ENCODE measurements at places on chromosomes 7 and 10.

GRCh38 chr10:58830697-58831096 lies 318.0 kb downstream of the BICC1 start:
- no peak for DNase-seq

GRCh38 chr7:113491305-113491704 lies 373.0 kb upstream of the SMIM30 start:
- no peak for DNase-seq

DNA sequence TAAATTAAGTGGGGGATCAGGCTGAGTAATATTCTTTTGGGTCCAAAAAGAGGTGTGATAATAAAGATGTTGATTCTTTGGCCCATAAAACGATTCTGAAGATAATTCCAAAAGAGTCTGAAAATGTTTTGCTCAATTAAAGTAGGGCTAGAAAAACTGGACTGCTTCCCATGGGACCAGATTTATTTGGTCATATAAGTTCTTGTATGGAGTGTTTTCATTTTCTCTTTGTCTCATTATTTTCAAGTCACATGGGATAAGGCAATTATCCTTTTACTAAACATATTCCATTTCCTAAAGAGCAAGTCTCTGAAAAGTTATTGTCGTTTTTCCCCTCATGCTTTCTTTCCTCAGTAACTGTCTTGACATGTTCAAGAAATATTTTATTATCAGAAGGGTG lies 41.5 kb downstream of the CDK6 start:
- DNase-seq: no peak

DNA sequence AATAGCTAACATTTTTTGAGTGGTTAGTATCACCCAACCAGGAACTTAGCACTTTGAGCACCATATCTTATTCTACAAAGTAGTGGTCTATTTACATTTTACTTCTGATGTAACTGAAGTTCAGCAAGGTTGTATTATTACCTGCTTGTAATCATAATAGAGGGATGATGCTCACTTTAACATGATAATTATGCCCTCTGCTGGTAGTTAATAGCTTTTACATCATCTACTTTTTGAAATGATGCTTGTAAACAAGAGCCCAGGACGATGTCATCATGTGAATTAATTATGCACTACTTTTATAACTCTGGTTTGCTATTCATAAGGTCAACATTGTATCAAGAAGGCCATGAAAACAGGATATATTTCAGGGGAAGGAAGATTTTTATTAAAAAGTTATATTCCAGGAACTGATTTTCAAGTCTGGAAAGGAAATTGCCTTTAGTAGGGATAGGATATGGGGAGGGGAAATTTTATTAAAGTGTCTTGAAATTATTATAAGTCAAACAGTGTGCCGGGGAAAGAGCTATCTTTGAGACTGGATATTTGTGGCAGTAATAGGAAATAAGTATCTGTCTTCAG lies 80.3 kb upstream of the SCIN start:
- DNase-seq: no peak

DNA sequence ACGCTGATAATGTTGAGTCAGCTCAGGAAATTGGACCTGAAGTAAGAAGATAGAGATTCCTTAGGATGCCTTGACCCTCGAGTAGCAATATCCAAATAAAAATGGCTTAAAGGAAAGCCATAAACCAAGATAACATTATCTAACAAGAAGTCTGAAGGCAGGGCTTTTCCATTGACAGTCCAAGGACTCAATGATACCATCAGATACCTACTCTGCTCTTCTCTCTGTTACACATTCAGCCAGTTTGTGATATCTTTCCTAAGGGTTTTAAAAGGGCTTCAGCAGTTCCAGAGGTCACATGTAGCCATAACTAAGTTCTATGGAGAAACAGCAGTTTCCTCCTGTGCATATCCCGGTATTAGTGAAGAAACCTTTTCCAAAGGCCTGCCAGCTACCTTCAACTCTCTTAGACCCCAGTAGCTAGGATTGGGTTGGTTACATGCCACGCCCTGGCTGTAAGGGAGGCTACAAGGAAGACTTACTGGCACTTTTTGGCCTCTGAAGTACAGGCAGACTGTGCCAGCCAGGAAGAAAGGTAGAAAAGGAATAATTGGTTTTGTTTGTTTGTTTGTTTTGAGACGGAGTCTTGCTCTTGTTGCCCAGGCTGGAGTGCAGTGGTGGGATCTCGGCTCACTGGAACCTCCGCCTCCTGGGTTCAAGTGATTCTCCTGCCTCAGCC lies 10.6 kb downstream of the SHLD2 start:
- no peak for DNase-seq

DNA sequence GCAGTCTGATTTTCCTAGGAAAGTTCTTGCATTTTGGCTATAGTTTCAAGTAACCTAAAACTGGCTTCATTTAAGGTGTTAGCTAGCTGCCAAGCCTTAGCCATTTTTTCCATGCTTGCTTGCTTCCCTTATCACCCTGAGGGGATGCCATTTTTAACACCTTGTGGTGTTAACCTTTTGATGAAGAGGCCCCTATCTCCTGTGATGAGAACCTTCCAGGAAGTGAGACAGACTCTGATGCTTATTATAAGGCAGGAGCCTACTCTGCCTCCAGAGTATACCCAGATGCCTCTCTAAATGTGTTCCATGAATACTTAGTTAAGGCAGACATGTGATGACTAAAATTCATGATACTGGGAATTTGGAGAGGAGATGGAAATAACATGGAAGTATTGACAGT lies 4.9 kb upstream of the VWA2 start:
- no peak for DNase-seq

DNA sequence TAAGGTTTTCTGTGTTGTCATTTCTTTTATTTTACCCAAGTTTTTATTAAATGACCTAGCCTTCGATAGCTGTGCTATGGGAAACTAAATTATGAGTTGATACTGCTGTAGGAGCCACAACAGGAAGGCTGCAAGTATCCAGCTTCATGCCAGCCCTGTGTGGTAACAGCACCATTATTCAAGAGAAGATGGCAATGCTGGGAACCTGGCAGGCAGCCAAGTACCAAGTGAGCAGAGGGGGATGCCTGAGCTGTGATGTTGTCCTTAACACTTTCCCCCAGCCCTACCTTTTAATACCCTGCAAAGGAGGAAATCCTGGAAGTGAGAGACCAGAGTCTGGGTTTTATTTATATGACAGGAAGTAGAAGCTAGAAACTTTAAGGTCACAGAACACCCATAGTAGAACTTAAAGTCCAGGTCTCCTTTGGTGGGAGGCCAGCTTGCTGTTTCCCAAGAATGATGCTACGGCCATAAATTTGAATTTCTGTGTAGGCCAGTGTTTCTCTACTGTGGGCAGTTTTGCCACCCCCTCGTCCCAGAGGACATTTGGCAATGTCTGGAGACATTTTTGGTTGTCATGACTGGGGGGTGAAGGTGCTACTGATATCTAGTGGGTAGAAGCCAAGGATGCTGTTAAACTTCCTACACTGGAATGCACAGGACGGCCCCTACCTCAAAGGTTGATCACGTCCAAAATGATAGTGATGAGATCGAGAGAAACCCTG lies 9.2 kb upstream of the ATXN7L1 start:
- no peak for DNase-seq

- DNase-seq: no peak
These were observed 66.6 kb downstream of the LYZL1 start for GRCh38 chr10:29355411-29355991.

- no peak for DNase-seq
These were observed 181.5 kb upstream of the PDE1C start for GRCh38 chr7:32251659-32252058.

- DNase-seq: no peak
These were observed 36.2 kb downstream of the ZCCHC24 start for GRCh38 chr10:79409038-79409725.

DNA sequence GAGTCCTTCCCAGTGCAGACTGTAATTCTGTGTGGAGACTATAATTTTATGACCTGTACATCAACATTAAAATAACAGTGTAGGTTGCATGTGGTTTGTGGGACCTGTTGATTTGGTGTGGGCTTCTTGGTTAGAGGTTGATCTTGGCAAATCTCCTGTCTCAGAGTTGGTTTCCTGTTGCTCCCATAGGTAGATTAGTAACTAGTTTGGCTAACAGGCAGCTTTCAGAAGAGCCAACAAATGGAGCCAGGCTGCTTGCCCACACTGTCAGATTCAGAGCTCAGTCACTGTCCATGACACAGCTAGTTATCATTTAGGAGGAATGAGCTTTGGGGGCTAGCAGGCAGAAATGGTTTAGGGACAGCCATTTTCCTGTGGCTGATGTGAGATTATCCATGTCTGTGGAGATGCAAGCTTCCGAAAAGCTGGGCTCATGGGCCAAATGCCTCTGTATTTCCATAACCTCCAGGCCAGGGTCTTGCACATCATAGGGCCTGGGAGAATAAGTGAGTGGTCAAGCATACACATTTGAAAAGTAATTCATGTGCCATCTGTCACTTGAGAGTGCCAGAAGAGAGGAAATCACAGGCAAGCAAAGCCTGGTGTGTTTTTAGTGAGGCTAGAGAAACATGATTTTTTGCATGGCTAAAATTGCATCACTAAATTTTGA lies 33.4 kb downstream of the CCM2 start:
- DNase-seq: no peak

- no peak for DNase-seq
These were observed 18.4 kb upstream of the SORCS3 start for GRCh38 chr10:104622598-104623209.

DNA sequence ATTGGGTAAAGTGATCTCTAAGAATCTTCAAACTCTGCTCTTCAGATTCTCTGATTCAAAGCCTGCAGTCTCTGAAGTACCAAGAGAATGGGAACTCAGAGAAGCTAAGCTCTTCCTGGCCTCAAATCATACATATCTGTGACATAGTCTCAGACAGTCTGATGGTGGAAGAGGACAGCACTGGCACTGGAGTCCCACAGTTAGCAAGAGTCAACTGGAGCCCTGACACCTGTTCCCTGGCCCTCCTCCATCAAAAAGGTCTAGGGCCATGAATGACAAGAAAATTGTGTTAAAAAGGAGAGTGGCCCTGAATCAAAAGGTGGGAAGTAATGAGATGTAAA lies 37.7 kb downstream of the PRSS2 start:
- no peak for DNase-seq

DNA sequence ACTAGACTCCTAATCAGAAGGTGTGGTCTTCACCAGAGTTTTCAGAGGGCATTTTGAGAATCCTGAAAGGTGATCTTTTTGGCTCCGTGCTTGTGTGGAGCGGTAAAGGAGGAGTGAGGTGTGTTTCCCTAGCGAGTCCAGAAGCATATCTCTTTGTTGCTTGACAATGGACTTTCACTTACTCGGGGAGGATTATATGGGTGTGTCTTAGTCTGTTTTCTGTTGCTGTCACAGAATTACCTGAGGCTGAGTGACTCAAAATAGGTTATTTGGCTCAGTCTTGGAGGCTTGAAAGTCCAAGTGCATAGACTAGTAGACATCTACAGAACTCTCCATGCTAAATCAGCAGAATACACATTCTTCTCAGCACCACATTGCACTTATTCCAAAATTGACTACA lies 57.9 kb downstream of the AKR1C4 start:
- no peak for DNase-seq

- no peak for DNase-seq
These were observed 63.3 kb downstream of the CTTNBP2 start for GRCh38 chr7:117809958-117810357.

- no peak for DNase-seq
These were observed 380.2 kb downstream of the EXOC4 start for GRCh38 chr7:133633055-133633454.

DNA sequence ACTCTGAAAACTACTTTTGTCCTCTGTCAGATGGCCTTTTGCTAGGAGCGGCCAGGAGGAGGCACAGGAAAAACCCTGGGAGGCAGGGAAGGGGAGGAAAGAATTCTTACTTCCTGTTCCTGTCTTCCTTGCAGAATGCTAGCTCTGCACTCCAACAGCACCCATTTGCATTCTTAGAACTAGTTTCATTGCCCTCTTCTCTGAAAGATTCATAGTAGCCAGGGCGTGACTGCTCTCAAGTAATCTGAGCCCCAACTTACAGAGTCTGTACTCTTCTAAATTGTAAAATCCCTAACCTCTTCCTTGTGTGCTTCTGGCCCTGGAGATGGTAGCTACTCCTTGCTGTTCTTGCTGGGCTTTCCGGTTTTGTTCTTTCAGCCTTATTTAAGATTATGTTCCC lies 75.3 kb upstream of the STEAP1 start:
- DNase-seq: no peak

GRCh38 chr7:34401776-34402175 lies 256.2 kb upstream of the NPSR1 start:
- DNase-seq: no peak

- DNase-seq: no peak
These were observed 159.9 kb upstream of the SLC25A13 start for GRCh38 chr7:96481796-96482195.

DNA sequence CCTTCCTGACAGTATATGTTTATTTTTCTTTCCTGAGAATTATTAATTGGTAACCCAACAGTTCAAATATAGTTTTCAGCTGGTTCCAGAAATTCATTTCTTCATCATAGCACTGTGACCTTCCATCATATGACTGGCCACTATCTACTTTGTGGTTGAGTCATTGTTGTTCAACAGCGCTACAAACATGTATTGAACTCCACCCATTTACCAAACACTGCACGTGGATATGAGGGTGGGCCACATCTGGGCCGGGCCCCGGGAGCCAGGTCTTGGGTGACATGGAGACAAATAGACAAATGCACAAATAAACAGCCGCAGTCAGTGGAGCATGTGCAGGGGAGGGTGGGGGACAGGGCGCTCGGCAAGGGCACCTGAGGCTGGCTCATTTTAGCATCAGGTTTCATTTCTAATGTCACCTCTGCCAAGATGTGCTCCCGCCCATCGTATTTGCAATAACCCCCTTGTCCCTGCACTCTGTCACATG lies 24.0 kb upstream of the EEPD1 start:
- no peak for DNase-seq

DNA sequence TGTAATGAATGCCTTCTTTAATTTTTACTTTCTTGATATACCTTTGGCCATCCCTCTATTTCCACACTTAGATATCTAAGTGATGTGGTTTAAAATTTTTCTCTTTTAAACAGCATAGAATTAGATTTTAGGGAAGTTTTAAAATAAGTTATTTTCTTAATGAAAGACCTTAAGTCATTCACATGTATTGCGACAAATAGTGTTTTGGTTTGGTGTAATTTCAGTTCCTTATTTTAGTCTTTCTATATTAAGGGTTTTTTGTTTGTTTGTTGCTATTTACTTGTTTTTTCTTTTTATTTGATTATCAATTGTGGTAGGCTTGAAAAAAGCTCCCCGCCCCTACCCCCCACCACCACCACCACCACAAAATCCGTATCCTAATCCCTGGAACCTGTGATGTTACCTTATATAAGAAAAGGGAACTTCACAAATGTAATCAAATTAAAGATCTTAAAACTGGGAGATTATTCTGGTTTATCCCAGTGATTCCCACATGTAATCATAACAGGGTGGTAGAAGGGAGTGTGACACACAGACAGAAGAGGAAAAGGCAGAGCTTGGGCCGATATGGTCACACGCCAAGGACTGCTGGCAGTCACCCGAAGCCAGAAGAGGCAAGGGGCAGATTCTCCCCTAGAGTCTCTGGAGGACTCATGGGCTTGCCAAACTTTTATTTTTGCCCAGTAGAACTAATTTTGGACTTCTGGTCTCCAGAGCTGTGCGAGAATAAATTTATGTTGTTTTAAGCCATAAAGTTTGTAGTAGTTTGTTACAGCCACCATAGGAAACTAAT lies 149.7 kb downstream of the NPSR1 start:
- DNase-seq: no peak
